Placental epithelial cell (primary cell): ENCODE measurements at places on chromosomes 6 and 20. TPM values are rescaled to one million over a fixed set of nuclear protein-coding genes. Genes with fewer than 3 reads are reported as not detected.

Gene FAM83C
- total RNA-seq: under 0.01 and 0.33 TPM in 2 replicates

Gene PDE10A
- total RNA-seq: 51.4 and 58.9 TPM in 2 replicates

Gene C6orf58
- total RNA-seq: not detected in 2 replicates

Gene RGS17
- under 0.01 TPM in 1 of 2 replicates, not detected in the other for total RNA-seq

Gene THBS2
- total RNA-seq: 1.3 and 5.1 TPM in 2 replicates

Gene PTCHD4
- total RNA-seq: 9.8 and 17.7 TPM in 2 replicates

Gene TFEB
- 4.2 and 5.5 TPM in 2 replicates for total RNA-seq

Gene HSPA12B
- total RNA-seq: under 0.01 and 0.22 TPM in 2 replicates

Gene PRKN
- total RNA-seq: 0.22 and 2.7 TPM in 2 replicates

Gene LRP11
- 84.8 and 110 TPM in 2 replicates for total RNA-seq

Gene NRSN1
- not detected in 2 replicates for total RNA-seq

Gene TREM1
- total RNA-seq: not detected in 2 replicates

Gene COL9A1
- total RNA-seq: not detected in 2 replicates

Gene CLDN20
- total RNA-seq: not detected in 2 replicates

Gene AIF1
- total RNA-seq: not detected in 2 replicates

Gene GNRH2
- 0.39 TPM in 1 of 2 replicates, not detected in the other for total RNA-seq

Gene RNF144B
- total RNA-seq: 2.7 and 26.9 TPM in 2 replicates

Gene REM1
- not detected in 2 replicates for total RNA-seq

Gene VGLL2
- not detected in 2 replicates for total RNA-seq

Gene GHRH
- not detected in 2 replicates for total RNA-seq

Gene SNAP91
- total RNA-seq: under 0.01 TPM in 1 of 2 replicates, not detected in the other

Gene ID4
- 16.1 and 71.5 TPM in 2 replicates for total RNA-seq

Gene HEY2
- not detected in 2 replicates for total RNA-seq

Gene AVP
- not detected in 2 replicates for total RNA-seq

Gene GSTA4
- total RNA-seq: 26.5 and 51.0 TPM in 2 replicates

Gene BPIFB4
- not detected in 2 replicates for total RNA-seq

Gene TMEM151B
- under 0.01 TPM in 1 of 2 replicates, not detected in the other for total RNA-seq

Gene PRRT1
- 0.11 and 0.79 TPM in 2 replicates for total RNA-seq

Gene SYTL3
- 11.8 and 13.2 TPM in 2 replicates for total RNA-seq

Gene MAK
- under 0.01 TPM in 1 of 2 replicates, not detected in the other for total RNA-seq

Gene IPCEF1
- total RNA-seq: 0.11 and 1.2 TPM in 2 replicates

Gene CCDC167
- 7.5 and 24.1 TPM in 2 replicates for total RNA-seq

Gene TFAP2D
- not detected in 2 replicates for total RNA-seq

Gene POU5F1
- not detected in 2 replicates for total RNA-seq

Gene MAS1
- not detected in 2 replicates for total RNA-seq

Gene ALDH5A1
- total RNA-seq: 0.39 and 1.3 TPM in 2 replicates

Gene CDSN
- 54.4 and 69.1 TPM in 2 replicates for total RNA-seq

Gene TUBB2B
- total RNA-seq: 0.39 and 9.7 TPM in 2 replicates

Gene SIRPA
- total RNA-seq: 2.1 and 3.1 TPM in 2 replicates

Gene CPNE5
- total RNA-seq: not detected in 2 replicates

Gene PPP1R3G
- total RNA-seq: 7.9 and 11.4 TPM in 2 replicates

Gene MUC22
- total RNA-seq: 0.11 TPM in 1 of 2 replicates, not detected in the other

Gene PRDM13
- total RNA-seq: not detected in 2 replicates

Gene PARD6B
- total RNA-seq: 9.0 and 19.6 TPM in 2 replicates

Gene KCNK17
- not detected in 2 replicates for total RNA-seq

Gene NNAT
- 39.5 and 106 TPM in 2 replicates for total RNA-seq

Gene PPP1R16B
- total RNA-seq: under 0.01 TPM in 2 replicates

Gene SALL4
- total RNA-seq: not detected in 2 replicates

Gene VSTM2L
- total RNA-seq: 20.4 and 61.3 TPM in 2 replicates

Gene ADTRP
- 2.0 and 3.3 TPM in 2 replicates for total RNA-seq

Gene EFCAB8
- not detected in 2 replicates for total RNA-seq

Gene FOXC1
- 5.1 and 10.2 TPM in 2 replicates for total RNA-seq

Gene CRISP1
- total RNA-seq: not detected in 2 replicates

Gene MOG
- total RNA-seq: not detected in 2 replicates

Gene CABLES2
- total RNA-seq: 2.4 and 3.1 TPM in 2 replicates
